Stimulated activated CD4-positive, alpha-beta T cell treated with anti-CD3 and anti-CD28 coated beads, Interleukin-2, amount 100 ng/mL, for 24 hours (primary cell): ENCODE measurements at places on chromosomes 7 and 10.

DNA sequence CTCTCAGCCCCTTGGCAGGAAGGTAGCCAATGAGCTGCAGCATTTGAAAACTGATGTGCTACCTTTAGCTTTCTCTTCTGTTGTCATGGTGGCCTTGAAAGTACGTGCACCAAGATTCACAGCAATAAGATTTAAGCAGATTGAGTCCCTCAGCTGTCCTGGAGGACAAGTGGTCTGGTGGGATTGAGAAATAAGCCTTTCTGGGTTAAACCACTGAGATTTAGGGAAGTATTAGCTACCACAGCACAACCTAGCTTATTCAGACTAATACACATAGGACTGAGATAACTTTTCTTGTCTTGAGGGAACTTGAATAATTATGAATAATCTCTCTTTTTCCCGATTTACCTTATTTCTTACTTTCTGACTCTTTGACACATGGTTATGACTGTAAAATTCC, 324.0 kb downstream of the PTEN start:
- no peak for DNase-seq

DNA sequence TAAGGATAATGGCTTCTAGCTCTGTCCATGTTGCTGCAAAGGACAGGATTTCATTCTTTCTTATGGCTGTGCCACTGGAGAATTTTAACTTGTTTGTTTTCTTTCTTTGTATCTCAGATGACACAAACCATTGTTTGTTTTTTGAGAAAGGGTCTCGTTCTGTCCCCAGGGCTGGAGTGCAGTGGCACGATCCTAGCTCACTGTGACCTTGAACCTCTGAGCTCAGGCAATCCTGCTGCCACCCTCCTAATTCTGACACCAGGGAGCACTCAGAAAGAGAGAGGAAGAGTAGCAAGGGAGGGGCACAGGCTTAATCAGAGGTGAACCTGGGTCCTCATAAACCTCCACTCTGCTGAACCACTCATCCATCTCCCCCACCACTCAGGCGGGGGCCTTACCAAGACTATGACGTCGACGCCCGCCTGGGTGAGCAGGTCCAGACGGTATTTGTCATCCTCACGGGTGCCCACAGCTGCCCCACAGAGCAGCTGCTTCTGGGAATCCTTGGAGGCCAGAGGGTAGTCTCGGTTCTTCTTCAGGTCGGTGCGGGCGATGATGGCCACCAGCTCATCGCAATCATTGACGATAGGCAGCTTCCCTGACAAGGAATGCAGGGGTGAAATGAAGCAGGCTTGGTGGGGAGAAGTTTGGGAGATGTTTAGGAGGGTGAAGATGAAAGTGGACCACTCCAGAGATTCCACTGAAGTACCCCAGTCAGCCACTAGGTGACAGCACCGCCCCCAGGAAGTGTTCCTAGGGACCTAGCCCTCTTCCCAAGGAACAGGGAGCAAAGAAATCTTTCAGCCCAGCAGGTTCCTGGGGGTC, 11.6 kb downstream of the IMPDH1 start:
- peak; percentile 60 for DNase-seq

- no peak for DNase-seq
Observed at GRCh38 chr7:107667341-107667740, 6.7 kb downstream of the SLC26A4 start.

- no peak for DNase-seq
Observed at GRCh38 chr7:130476297-130477150, 15.4 kb upstream of the MEST start.

DNA sequence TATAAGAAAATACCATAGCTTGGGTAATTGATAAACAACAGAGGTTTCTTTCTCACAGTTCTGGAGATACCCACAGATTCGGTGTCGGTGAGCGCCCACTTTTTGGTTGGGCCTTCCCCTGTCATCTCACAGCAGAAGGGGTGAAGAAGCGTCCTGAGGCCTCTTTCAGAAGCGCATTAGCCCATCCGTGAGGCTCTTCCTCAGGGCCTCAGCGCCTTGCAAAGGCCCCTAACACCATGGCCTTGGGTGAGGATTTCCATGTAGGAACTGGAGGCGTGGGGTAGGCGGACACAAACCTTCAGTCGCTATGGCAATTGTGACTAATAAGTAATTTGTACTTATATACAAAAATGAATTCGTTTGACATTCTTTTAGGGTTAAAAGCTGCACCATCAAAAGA, 316.0 kb downstream of the PTPRN2 start:
- no peak for DNase-seq

GRCh38 chr7:139906879-139907278, 77.8 kb downstream of the TBXAS1 start:
- no peak for DNase-seq

DNA sequence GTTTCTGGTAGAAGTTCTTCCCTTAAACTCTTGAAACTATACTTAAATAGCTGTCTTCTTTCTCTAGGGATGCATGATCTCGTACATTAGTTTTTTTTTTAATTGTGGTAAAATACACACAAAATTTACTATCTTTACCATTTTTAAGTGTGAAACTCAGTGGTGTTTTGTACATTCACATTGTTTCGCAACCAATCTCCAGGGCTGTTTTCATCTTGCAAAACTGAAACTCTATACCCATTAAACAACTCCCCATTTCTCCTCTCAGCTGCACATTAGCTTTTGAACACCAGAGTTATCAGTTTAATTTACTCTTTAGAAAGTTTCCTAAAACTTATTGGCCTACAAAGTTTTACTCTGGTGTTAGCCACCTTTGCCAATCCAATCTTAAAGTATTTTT, 45.5 kb upstream of the PRKAR2B start:
- DNase-seq = no peak

GRCh38 chr10:34031400-34031799, 696.9 kb upstream of the NRP1 start:
- no peak for DNase-seq

- no peak for DNase-seq
Observed at GRCh38 chr10:7377614-7378248, 33.1 kb downstream of the SFMBT2 start.

DNA sequence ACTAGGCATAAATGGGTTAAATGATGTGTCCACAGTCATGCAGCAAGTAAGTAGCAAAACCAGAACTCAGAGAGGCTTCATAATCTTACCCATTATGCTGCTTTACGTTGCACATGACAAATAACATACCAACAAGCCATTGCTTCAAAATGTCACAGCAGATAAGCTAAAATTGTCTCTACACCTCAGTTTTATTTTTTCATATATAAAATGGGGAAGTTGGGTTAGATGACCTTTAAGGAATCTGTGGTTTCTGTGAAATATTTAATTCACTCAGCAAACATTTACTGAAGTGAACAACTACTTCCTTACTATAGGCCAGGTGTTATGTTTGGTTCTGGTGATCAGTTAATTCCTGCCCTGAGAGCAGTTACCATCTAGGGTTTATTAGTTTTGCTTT, 2.2 kb upstream of the ASCC1 start:
- DNase-seq = no peak

GRCh38 chr10:133182190-133182589, 22.2 kb downstream of the KNDC1 start:
- no peak for DNase-seq

- DNase-seq = peak; percentile 84
Observed at GRCh38 chr7:142535123-142535779, 214.0 kb upstream of the PRSS1 start.

GRCh38 chr10:102170602-102171001, 18.4 kb downstream of the NOLC1 start:
- no peak for DNase-seq

DNA sequence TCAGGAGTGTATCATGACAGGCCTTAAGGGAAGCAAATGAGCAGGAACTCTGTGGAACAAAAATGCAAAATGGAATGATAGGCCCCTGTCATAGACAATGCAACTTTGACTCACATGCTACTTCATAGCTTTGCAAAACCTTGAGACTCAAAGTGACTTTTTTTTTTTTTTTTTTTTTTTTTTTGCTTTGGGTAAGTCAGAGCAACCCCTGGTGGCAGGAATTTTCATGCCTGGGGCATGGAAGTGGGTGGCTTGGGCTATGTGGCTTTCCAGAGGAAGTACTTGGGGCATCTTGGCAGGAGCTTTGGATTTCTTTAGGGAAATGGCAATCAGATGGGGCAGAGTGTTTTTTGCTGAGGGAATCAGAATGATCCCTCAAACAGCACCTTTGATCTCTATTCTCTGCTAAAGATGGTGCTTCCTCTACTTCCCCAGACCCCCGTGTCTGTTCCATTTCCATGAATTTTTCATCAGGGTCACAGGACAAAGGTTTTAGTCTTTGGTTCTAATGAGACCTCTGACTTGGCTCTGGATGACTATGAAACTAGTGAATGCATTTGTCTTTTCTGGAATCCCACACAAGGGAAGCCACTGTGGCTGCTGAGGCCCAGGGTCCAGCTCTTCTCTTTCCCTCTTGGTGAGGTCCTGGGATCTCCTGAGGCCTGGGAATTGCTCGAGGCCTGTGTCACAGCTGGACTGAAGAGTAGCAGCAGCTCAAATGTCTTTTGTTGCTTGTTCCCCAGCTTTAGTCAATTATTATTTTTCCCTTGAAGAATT, 62.8 kb downstream of the TACC2 start:
- DNase-seq = no peak

GRCh38 chr7:108525327-108525984, 479 bp downstream of the PNPLA8 start:
- no peak for DNase-seq

DNA sequence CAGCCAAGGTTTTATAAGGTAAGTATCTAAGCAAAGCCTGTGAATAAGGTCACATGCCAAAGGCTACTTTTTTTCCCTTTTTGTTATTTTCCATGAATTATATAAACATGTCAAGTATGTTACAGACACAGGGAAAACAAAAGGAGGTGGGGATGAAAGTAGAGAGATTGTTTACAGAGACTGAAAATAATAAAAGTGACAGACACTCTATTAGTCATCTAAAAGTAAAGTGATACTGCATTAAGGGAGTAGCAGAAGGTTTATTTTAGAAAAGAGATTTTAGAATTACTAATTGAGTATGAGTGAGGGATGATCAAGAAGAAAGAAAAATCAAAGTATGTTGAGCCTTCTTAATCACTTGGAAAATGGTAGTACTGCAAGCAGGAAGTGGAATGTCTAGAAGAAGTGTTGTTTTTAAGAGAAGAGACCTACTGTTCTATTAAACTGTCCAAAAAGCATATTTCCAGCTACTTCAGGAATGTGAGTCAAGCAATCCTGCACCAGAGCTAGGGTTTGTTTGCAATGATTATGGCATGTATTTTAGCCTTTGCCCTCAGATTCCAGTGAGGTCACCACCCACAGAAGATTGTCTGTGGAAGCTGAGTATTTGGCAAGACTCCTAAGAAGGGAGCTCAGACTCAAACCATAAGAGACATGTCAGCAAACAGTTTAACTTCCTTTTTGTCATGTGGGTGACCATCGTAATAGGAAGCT, 177.9 kb upstream of the PLXDC2 start:
- no peak for DNase-seq

DNA sequence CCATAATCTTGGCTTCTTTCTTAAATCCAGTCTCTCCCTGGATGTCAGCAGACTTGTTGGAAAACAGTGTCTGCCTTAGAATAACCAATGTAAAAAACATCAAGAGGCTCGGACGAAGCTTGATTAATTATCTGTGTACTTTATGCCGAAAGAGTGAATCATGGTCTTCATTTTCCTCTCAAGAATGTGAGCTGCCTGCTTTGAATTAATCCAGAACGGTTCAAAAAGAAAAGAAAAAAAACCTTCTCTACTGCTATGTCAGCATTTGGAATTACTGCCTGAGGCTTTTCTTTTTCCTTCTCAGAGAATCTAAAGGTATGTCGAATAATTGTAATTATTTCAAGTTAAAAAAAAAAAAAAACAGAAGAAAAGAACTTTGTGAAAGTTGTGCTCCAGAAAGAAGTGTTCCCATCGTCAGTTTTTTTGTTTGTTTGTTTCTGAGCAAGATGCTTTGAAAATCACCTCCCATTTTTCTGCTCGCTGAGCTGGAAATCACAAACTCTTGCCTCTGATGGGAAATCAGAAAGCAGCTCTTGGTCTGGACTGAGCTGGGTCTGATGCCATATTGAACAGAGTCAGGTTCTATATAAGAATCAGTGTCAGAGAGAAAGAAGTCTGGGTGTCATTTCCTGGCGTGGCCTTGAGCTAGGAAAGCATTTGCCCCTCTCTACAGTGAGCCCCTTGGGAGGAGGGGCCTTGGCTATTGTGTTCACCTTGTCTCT, 20.2 kb downstream of the PLPP4 start:
- DNase-seq = no peak

- DNase-seq = no peak
Observed at GRCh38 chr7:7739204-7740036, 21.0 kb upstream of the RPA3 start.

DNA sequence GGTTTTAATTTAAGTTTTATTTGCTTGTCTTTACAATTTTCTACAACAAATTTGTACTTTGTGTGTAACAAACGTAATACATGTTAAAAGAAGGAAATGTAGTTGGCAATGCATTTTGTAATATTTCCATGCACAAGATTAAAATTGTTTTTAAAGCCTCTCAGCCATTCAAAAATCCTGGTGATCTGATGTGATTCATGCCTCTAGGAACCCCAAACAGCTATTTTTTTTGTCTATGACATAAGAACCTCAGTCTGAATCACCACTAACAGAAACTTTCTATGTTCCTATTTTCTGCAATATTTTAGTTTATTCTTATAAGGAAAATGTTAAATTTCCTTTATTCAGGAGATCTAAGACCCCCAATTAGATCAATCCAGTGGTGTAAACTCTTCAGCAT, 183.1 kb upstream of the YAE1 start:
- no peak for DNase-seq

- DNase-seq = no peak
Observed at GRCh38 chr7:4996696-4997222, 37.8 kb upstream of the MMD2 start.

GRCh38 chr10:47243791-47244190, 56.2 kb upstream of the GDF10 start:
- DNase-seq = no peak
